Right atrium auricular region (tissue), 2 donors: ENCODE measurements at places on chromosomes 2 and 18.

DNA sequence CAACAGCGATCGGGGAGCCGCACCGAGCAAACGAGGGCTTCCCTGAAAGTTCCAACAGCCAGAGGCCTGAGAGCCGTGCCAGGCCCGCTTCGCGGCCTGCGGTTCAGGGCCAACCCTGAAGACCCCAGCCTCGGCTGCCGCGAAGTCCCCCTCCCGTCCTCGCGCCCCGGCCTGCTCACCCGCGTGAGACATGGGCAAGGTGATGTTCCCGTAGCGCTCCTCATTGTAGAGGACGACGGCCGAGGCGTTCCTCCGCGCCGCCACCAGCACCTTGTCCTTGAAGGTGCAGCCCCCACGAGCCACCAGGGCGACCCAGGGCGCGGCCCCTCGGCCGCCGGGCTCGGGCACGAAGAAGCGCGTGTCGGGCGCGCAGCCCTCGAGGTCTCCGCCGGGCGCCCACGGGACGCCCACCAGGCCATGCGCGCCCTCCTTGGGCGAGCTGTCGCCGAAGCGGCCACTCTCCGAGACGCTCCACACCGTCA, 510 bp downstream of the RNF149 start:
- no peak for DNase-seq

DNA sequence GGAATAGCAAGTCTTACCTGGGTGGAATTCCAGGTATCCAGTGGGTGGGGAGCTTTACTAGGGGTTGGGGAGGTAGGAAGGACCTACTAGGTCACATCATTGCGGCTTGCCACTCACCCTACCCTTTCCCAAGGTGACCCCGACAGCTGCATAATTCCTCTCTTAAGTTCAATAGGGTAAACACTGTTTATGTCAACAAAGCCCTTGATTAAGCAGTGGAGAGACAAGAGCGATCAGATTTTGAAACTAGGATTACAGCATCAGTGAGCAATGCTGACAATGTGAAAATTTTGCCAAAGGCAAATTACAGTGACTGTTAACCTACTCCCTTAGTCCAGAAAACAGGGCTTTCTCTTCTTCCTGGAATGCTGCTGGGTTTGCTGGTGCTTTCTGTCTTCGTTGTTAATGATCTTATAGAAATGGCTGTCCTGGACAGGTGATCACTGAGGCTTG, 14.5 kb downstream of the SLC19A3 start:
- DNase-seq, result no peak

GRCh38 chr2:10794876-10795275, 17.7 kb downstream of the PDIA6 start:
- no peak for DNase-seq

- no peak for DNase-seq
Observed at GRCh38 chr2:80167284-80167808, 137.2 kb downstream of the LRRTM1 start.

DNA sequence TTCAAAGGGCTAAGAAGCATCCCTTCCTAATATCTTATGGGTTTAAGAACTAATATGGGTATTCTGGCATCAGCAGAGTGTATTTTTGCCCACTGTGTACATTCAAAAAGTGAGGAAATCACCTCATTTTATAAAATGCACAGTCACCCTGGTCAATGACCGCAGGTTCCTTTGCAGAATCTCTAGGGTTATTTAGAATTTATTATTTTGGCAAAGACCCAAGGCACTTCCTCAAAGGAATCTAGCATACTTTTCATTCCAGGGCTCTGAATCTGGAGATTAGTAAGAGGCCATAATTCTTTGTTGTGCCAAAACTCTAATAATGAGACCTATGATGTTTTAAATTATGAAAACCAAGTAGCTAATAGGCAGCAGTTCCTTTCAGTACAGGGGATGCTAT, 27.2 kb upstream of the CDH2 start:
- no peak for DNase-seq

DNA sequence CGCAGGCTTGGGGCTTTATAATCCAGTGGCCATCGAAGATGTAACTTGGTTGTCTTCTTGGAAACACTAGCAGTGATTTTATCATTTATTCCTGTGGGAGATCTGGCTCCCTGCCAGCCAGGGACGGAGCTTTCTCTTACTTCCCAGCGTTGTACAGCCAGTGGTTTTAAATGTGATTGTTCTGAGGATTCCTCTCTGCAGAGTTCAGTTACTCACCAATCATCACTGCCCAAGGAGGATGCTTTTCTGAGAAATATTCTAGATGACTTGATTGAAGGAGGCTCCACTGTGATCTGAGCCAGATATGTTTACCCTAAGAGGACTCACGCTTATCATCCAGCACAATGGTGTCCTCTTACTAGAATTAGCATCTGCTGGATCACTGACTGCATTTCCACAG, 744.3 kb downstream of the RNF144A start:
- no peak for DNase-seq

DNA sequence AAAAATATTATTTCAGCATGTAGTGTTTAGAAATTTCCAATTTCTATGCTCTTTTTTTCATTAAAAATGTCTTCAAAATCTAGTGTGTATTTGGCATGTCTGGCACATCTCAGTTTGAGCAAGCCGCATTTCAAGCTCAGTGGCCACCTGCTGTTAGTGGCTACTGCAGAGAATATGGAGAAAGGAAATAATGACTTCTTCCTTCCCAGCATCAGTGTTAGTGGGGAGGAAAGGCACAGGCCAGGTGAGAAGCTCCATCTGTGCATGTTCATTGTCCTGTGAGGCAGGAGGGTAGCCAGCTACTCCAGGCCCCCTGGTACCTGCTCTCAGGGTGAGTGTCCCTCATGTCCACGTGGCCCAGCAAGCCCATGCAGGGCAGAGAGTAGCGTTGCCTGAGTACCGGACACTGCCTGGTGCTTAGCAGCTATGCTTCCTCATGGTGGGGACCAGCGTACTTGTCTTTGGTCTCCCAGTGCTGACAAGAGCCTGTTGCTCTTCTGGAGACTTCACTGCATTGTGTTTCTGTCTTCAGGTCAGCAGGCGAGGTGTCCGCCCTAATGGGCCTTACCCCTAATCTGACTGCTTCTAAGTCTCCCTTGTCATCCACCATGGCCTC, 67.4 kb upstream of the CHMP1B start:
- no peak for DNase-seq

GRCh38 chr18:51236225-51236624, 38.7 kb upstream of the MEX3C start:
- no peak for DNase-seq

GRCh38 chr2:182298456-182298855, 128.4 kb downstream of the PDE1A start:
- no peak for DNase-seq

- no peak for DNase-seq
Observed at GRCh38 chr2:212683346-212684097, 144.9 kb upstream of the ERBB4 start.

GRCh38 chr18:62585274-62586150, 62.7 kb downstream of the ZCCHC2 start:
- no peak for DNase-seq

- peak; percentile 60 for DNase-seq
Observed at GRCh38 chr2:72149556-72150156, 2.0 kb upstream of the CYP26B1 start.

DNA sequence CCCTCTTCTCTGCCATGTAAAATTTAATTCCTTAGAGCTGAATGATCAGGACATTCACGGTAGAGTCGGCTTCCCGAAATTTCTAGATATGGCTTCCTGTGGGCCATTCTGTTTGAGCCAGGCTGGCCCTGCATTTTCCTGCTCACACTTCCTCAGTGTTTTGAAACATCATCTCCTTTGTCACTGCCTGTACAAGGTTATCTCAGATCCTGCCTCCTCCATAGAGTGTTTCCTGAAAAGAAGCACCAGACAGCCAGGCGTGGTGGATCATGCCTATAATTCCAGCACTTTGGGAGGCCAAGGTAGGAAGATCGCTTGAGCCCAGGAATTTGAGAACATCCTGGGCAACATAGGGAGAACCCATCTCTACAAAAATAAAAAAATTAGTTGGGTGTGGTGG, 43.6 kb downstream of the GRHL1 start:
- no peak for DNase-seq

DNA sequence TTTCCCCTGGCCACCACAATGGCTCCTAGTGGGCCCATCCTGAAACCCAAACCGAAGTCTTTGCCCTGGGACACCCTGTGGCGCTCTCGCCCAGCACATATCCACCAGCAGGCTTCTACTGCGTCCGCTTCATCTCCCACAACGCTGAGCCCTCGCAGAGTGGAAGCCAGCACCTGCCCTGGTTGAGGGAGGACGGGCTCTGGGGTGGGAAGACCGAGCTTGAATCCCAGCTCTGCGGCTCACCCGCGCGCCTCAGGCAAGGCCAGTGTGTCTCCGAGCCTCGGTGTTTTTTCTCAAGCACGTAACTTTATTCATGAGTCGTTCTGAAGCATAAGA, 15.6 kb downstream of the KLF11 start:
- DNase-seq, result no peak

- no peak for DNase-seq
Observed at GRCh38 chr2:238492840-238493239, 66.1 kb downstream of the ASB1 start.

DNA sequence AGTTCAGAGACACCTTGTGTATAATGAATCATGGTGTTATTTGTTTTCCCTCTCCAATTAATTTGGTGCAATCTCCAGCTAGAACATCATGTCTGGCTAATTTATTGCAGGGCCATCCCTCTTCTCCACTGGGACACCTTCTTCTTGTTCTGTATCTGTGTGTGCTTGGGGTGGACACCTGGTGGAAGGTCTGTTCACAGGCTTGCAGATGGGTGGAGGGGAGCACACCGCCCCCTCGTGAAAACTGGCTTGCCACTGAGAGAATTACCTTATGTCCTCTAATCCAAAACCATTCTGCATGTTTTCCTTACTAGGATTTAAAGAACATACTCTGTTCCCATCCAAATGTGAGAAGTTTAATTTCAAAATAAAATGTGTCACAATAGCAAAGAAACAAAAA, 1160.4 kb upstream of the ZEB2 start:
- DNase-seq, result no peak

DNA sequence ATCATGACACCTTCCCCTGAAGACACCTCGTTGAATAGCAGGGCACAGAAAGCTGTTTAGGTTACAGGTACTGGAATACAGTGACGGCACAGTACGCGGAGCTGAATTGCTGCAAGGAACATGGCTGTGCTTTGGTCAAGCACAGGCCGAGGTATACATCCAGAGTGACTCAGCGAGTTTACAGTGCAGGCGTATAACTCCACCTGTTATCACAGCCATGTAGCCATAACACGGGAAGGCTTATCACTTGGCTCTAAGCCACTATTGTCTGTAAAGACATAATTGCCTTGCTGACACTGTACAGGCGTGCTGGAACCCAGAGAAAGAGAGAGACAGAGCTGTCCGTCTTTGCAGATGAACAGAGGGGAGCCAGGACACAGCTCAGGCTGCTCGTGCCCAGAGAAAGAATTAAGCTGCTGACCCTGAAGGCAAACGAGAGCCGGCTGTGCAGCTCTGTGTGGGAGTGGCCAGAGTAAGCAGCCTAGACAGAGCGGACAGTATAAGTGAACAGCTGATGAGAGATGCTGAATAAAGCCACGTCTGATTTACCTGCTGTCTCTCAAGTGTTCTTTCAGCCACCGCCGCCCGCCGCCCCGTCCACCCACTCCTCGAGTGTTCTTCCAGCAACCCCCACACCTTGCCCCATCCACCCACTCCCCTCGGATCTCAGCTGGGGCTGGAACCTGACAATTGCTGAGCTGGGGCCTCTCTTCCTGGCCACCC, 87.3 kb upstream of the PPP1CB start:
- no peak for DNase-seq

GRCh38 chr2:69771461-69771860, 29.5 kb downstream of the ANXA4 start:
- DNase-seq, result no peak

GRCh38 chr2:119264781-119265692, 41.4 kb downstream of the STEAP3 start:
- no peak for DNase-seq

GRCh38 chr2:226526716-226527115, 272.9 kb downstream of the IRS1 start:
- no peak for DNase-seq

- no peak for DNase-seq
Observed at GRCh38 chr2:239250216-239251081, 150.4 kb downstream of the HDAC4 start.

GRCh38 chr2:164146441-164146840, 410.6 kb upstream of the FIGN start:
- DNase-seq, result no peak

GRCh38 chr18:70422391-70422965, 133.6 kb downstream of the SOCS6 start:
- DNase-seq, result no peak

- no peak for DNase-seq
Observed at GRCh38 chr18:31646332-31647126, 37.9 kb downstream of the B4GALT6 start.

DNA sequence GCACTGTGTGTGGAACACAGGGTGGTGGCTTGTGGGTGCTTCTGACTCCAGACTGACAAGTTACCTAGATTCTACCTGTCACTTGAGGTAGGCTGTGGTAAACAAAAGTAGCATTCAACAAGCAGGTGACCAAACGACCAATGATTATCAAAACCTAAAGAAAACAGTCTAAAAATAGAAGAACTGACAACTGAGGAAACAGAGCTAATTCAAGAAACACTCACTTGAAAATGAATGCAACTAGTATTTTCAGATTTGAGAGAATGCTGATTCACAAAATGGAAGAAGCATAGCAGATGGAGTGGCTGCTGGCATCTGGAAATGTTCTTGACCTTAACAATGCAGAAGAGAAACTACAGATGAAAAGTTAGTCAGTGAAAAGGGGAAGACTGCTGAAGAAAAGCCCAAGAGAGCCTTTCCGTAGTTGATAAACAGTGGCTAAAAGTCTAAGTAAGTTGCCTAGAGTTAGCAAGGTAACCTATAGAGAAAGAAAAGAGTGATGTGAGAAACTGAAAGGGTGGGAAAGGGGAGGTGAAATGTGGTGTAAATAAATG, 170.4 kb downstream of the NCK2 start:
- no peak for DNase-seq

GRCh38 chr2:55150834-55151233, 81.3 kb downstream of the CLHC1 start:
- DNase-seq, result no peak

DNA sequence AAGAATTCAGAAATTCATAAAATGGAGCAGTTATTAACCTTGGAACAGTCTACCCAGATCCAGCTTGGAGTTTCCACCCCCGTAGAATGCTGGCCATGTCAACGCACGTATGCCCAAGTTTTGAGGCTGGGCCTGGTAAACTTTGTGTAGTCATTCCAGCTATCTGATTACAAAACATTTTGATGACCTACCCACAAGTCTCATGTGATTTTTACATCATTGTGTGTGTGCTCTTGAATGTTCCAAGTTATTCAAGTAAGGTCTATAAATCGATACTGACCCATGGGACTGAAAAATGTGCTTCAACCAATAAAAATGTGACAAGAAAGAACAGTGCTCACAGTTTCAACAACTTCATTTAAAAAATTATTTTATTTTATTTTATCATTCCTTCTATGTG, 32.5 kb upstream of the ICOS start:
- DNase-seq, result no peak

GRCh38 chr2:25374411-25374810, 32.7 kb upstream of the DNMT3A start:
- DNase-seq, result no peak

DNA sequence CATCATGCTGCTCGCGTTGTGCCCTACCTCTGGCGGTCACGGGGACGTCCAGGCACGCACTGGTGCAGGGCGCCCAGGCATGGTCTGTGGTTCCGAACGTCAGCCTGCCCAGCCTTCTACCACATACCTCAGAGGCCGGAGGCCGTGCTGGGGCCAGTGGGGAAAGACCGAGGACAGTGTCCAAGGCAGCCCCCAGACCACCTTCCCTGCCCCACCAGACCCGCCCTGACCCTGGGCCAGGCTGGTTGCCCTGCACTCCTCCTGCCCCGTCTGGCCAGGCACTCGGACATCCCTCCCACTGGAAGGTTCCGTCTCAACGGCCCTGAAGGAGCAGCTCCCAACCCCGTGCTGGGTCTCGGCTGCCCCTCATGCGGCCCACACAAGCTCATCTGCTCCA, 32.8 kb downstream of the SLC66A2 start:
- peak; percentile 46 for DNase-seq
